ENCODE measurements at places on chromosomes 13 and 19.

GRCh38 chr13:85503797-85504196, 295.4 kb downstream of the SLITRK6 start:
- no peak for DNase-seq

- no peak for DNase-seq
These were observed 16.0 kb downstream of the KCNC3 start for GRCh38 chr19:50312967-50313811.

GRCh38 chr13:52894413-52894812, 46.0 kb upstream of the PCDH8 start:
- no peak for DNase-seq

DNA sequence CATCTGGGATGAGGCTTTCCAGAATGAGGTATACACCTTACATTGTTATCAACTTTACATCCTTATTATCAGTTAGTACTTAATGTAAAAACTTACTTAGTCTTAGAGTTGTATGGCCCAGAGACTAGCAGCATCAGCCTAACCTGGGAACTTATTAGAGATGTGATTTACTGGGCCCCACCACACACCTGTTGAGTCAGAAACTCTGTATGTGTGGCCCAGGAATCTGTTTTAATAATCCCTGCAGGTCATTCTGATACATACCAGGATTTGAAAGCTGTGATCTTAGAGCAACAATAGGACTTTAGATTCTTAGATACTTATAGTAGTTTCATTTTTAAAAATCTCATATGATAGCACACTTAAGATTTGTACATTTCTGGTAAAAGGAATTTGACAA, 17.4 kb downstream of the FNDC3A start:
- DNase-seq = no peak

DNA sequence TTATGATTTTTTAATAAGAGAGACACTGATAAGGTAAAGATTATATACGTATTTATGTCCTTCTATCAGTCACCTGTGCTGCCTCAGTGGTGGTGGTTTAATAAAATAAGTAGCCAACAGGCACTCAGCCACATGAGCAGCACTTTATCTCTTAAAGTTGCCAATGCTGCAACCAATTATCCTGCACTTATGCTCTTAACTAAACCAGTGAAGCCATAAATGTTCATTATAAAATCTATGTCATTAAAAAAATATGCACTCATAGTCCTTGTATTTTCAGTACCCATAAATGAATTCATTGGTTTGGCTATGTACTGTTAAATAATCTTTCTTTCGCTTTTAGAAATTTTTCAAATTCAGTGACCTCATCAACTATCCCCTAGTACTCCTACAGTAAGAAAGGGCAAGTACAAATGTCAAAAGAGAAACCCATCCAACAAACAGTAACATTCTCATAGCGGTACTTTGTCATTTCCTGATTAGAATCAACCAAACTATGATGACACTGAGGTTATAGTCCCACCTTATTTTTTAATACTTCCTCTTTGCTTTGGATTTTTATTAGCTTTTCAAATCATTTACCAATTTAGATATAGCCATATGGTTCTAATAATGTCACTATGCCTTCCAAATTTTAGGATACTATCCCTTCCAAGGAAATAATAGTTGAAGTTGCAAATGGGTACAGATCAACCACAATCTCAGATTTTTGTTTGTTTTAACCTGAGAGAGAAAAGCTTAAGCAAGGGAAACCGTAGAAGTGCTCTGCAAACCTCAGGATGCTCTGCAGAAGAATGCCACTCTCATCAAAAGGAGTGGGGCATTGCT, 190.9 kb downstream of the KLF12 start:
- no peak for DNase-seq

DNA sequence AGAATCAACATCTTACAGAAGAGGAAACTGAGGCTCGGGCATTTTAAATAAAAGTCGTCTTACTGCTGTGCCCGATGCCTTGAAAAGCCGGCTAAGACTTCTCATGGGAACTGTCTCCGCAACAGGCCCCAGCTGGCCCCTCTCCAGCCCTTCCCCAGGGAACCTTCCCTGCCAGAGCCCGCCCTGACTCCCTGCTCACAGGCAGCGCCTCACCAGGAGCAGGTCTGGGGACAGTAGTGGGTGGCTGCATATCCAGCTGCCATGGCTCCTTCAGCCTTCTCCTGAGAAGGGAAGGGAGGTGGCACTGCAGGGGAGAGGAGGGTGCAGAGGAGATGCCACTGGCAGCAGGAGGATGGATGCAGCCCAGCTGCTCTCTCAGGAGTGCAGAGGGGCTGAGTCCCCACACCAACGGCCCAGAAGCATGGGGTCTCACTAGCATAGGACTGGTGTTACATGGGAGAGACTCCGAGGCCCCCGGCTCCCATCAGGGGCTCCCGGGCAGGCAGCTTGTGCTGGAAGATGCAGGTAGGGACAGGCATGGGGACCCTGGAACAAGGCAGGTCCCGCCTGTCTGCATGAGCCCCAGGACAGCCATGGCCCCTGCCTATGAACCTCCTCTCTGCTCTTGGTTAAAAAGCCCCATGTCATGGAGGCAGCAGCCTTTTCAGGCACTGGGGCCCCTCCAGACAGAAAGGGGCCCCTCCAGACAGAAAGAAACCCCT, 216.4 kb upstream of the SGCG start:
- no peak for DNase-seq

DNA sequence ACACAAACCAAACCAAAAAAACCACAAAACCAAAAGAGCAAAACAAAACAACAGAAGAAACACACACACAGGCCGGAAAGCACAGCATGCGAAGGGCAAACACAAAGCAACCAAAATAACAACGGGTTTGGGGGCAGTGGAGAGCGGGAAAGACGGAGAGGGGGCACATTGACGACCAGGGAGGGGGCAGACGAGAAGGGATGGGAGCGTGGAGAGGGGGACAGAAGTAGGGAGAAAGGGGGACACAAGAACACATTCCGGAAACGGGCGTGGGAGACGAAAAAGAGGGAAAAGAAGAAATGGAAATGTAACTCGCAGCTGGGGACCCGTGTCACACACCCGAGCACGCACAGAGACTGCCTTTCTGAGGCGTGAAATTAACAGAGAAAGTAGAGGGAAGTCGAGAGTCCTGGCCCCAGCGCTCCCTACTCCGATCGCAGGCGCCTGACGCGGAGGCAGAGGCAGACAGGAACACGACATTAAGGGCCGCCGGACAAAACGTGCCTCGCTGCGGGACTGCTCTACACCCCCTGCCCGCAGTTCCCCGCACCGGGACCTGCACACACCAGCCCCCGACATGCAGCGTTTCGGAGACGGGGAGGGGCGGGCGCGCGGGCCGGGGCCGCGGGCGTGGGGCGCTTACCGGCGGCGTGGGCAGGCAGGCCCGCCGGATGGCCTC, 652 bp downstream of the POU4F1 start:
- no peak for DNase-seq
